ENCODE measurements at places on chromosomes 7 and 10. TPM values are rescaled to one million over a fixed set of nuclear protein-coding genes. Genes with fewer than 3 reads are reported as not detected.

The IGF2BP3 gene
- total RNA-seq: 3.5 TPM

The LIPN gene
- not detected for total RNA-seq

The ZNF488 gene
- total RNA-seq: under 0.01 TPM

The WNT8B gene
- total RNA-seq: not detected

The KIF11 gene
- total RNA-seq: 59.2 TPM

The LIPF gene
- not detected for total RNA-seq

The TSPAN33 gene
- total RNA-seq: 0.11 TPM

The GDF2 gene
- not detected for total RNA-seq

The TSPAN12 gene
- total RNA-seq: 1.2 TPM

The AGMO gene
- not detected for total RNA-seq

The CYP2C9 gene
- not detected for total RNA-seq

The CNPY1 gene
- total RNA-seq: not detected

The ADAM22 gene
- 0.75 TPM for total RNA-seq

The AKR1E2 gene
- 24.9 TPM for total RNA-seq

The KCNIP2 gene
- 0.62 TPM for total RNA-seq

The LRRC17 gene
- total RNA-seq: 37.5 TPM
